ENCODE measurements at places on chromosomes 5 and 9.

DNA sequence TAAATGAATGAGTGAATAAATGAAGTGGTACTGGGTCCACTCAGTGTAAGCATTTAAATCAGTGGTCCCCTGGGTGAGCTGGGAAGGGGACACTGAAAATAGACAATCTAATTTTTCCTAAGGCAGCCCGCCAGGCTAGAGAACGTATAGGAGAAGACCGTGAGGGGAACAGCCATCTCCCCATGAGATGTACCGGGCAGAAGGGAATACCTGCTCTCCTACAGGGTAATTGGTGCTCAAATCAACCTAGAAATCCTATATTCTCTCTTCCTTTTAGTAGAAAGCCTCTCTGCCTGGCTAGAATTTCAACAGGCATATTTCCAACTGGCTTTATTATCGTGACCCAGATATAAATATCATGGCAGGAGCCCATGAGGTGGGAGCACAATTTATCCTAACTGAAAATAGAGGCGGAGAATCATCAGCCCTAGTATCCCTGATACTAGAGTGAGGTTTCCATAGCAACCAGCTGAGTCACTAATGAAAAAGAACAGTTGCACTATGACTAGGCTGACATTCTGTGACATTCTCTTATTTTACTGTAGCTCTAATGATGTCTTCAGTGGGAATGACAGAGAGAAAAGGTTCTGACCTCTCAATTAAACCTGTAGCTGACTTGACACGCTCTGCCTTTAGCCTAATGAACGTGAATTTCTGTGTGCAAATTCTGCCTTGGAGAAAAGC lies 96.5 kb upstream of the CAST start:
- no peak for DNase-seq

GRCh38 chr9:132141344-132141947 lies 20.4 kb upstream of the NTNG2 start:
- DNase-seq = no peak

GRCh38 chr9:69137311-69137710 lies 36.8 kb upstream of the TJP2 start:
- no peak for DNase-seq

DNA sequence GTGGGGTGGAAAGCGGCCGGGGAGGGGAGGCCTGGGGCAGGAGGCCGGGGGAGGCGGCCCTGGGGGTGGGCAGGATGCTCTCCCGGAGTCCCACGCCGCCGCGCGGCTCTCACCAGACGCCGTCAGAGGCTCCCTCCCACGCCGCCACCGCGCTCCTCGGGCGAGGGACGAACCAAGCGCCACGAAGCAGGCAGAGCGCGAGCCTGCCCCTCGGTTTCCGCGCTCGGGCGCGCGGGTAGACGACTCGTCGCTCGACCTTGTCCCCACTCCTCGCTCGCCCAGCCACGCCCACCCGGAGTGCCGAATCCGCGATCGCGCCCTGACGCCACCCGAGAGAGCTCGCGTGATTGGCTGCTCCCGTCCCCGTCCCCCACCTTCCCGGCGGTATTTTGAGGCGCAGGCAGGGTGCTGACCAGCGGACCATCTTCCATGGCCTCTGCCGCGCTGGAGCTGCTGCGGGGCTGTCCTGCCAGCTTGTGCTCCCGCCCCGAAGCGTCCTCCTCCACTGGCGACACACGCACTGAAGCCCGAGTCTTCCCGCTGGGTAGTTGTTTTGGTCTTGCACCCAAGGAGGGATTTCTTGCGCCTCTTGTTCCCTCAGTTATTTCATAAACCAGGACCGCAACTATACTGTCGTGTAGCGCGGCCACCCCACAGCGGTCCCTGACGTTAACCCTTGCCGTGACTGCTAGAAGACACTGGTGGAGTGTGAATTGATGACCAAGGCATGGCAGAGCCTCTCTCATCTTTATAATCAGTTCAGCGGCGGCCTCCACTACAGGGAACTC lies at the start of gene GNE:
Gene GNE (minus strand): TSS at position 241 of the 788 bp plus-strand sequence. CDS start 9,093 bp downstream, outside the sequence.
- DNase-seq = peak; percentile 94

DNA sequence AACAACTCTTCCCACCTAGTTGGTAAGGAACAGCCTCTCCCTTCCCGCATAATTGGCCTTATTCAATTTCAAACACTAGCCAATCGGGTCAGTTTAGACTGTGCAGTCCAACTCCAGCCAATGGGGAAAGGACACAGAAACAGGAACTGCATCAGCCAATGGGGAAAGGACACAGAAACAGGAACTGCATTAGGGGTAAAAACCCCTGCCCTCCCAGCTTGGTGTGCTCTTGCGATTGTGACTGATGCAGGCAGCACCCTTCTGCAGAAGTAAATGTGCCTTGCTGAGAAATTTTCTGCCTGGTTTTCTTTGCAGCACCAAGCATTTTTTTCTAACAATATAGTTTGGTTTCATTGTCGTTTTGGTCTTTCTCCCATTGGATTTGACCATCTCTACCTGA lies 8.5 kb upstream of the GLT6D1 start:
- no peak for DNase-seq

Data from T-helper 22 cell (primary cell).